DMS79 (cell line): ENCODE measurements at places on chromosomes 3 and 15.

DNA sequence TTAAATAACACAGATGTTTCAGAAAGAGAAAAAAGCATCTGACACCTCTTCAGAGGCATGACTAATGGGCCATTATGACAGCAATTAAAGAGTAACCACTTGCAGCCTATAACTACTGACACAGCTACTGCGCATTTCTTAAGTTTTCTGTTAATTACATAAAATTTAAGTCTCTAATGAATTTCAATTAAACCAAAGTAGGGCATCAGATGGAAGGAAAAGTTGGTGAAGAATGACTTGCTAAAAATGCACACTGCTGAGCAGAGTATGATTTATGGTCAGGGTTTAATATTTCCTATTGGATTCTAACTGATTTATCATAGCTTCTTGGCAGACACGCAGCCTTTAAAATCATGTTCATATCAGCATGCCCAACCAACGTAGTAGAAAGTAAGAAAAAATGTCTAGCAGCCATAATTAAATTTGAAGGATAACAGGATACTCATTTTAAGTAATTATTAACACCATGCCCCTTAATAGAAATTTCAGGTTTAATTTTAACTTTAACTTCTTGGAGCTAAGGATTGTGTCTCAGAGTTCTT, 140.0 kb downstream of the CBLB start:
- DNase-seq = no peak

GRCh38 chr3:71876135-71877105, 91.5 kb upstream of the PROK2 start:
- no peak for DNase-seq

DNA sequence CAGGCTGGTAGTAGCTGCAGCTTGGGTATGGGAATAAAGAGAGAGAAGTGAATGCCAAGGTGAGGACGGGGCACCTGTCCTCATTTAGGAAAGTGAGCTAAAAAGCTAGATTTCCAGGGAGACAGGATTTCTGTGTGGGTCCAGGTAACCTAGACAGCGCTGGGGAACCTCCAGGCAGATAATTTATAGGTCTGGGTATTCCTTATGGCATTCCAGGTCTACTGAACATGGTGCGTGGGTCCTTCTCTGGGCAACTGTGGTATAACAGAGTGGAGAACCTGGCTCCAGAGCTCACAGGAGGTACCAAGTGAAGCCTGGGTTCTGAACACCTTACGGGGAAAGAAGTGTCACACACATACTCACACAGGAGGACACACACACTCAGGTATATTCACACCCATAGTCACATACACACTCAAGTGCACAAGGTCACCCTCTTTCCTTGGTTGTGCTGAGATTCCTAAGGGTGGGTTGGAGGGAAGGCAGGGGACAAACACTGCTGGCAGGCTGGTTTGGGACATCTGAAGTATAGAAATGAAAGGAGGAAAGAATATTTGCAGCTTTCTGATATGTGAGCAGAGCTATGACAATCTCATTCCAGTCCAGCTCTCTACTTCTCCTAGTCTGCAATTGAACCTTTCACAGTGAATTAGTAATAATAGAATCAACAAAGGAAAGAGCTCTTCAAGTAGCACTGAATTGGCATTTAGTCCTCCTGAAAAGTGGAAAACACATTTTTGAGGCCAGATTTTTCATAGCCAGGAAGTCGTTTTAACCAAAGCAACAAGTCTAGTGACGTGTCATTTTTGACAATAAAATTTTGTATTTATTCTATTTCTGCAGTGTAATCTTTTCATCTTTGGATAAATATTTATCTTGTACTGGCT, 37.4 kb upstream of the ITGA11 start:
- no peak for DNase-seq

- no peak for DNase-seq
Observed at GRCh38 chr3:28042095-28042635, 199.3 kb upstream of the CMC1 start.

GRCh38 chr3:67419779-67420178, 234.6 kb downstream of the SUCLG2 start:
- DNase-seq = no peak

DNA sequence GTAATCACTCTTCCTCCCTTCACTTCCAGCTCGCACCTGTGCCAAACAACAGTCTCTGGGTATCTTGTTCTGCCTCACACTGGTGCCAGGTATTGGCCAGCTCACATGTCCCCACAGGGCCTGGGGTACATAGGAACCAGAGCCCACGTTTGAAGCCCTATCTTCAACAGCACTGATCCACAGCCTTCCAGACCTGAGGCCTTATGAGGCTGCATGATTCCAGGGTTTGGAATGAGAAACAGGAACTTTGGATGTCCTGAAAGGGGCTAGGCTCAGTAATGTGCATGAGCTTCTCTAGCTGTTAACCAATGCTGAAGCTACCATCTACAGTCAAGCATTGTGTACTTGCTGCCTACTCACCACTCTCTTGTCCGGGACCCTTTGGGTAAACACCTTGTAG, 92.4 kb downstream of the GPR156 start:
- no peak for DNase-seq
